ENCODE measurements at places on chromosomes 2 and 18. TPM values are rescaled to one million over a fixed set of nuclear protein-coding genes. Genes with fewer than 3 reads are reported as not detected.
A peak's percentile ranks its signal among the peaks of the same experiment; 100 is the strongest.

GRCh38 chr2:225889452-225889851, 489.9 kb downstream of the NYAP2 start:
- no peaks in the 10 kb centered on the region for H3K4me1 ChIP-seq
- no peak for DNase-seq
- no peaks in the 10 kb centered on the region for H3K36me3 ChIP-seq
- no peak overlapping the region for H3K27ac ChIP-seq

- DNase-seq, result no peak
- H3K4me3 ChIP-seq, result no peak overlapping the region
- no peaks in the 10 kb centered on the region for H3K27me3 ChIP-seq
- no peak overlapping the region for H3K27ac ChIP-seq
- H3K36me3 ChIP-seq, result no peaks in the 10 kb centered on the region
Observed at GRCh38 chr18:12052866-12053265, 40.8 kb upstream of the ANKRD62 start.

- no peak for DNase-seq
- H3K27me3 ChIP-seq, result no peaks in the 10 kb centered on the region
- no peak overlapping the region for H3K4me3 ChIP-seq
- H3K27ac ChIP-seq, result no peak overlapping the region
Observed at GRCh38 chr2:1910021-1910420, 165.7 kb upstream of the PXDN start.

DNA sequence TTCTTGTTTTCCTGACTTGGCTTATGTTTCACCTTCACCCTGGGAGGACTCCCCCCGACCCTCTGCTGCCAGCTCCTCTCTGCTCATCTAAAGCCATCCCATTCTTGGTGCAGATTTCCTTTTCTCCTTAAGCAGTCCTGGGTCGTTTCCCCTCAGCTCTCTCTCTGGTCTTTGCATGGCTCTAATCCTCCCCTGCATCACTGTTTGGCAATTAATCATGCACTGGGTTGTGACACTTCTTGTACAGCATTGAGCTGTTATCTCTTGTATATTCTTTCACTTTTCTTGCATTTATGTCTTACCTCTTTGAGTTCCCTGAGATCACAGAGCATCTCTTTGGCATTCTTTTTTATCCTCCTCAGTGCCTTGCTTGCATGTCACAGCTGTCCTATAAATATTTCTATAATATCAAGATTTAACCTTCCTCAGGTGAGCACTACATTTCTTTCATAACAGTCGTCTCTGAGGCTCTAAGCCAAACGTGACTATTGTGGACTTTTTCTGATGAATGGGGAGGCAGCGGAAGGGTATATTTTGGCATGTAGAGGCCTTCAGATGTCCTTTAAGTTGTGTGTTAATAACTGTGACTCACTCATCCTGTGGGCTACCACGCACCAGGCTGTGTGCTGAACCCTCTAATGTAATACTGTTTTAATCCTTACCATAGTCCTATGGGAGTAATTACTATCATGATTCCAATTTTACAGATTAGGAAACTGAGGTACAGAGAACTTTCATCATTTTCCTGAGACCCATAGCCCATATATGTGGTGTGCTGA, 507.5 kb downstream of the SLC4A3 start:
- H3K36me3 ChIP-seq, result no peaks in the 10 kb centered on the region
- no peak overlapping the region for H3K4me3 ChIP-seq
- no peaks in the 10 kb centered on the region for H3K27me3 ChIP-seq

- H3K27ac ChIP-seq, result no peak overlapping the region
- H3K36me3 ChIP-seq, result no peaks in the 10 kb centered on the region
- H3K4me1 ChIP-seq, result no peaks in the 10 kb centered on the region
- DNase-seq, result no peak
Observed at GRCh38 chr2:47735912-47736311, 47.0 kb upstream of the MSH6 start.

- H3K4me1 ChIP-seq, result no peaks in the 10 kb centered on the region
- H3K27me3 ChIP-seq, result peaks cover 9% of the 10 kb centered on the region
- H3K27ac ChIP-seq, result no peak overlapping the region
- H3K36me3 ChIP-seq, result no peaks in the 10 kb centered on the region
- DNase-seq, result no peak
Observed at GRCh38 chr2:127422559-127423477, 4.6 kb downstream of the PROC start.

- H3K36me3 ChIP-seq, result no peaks in the 10 kb centered on the region
- no peaks in the 10 kb centered on the region for H3K4me1 ChIP-seq
- H3K4me3 ChIP-seq, result no peak overlapping the region
- H3K27me3 ChIP-seq, result no peaks in the 10 kb centered on the region
- DNase-seq, result no peak
Observed at GRCh38 chr2:52113338-52113737, 1081.4 kb upstream of the NRXN1 start.

- no peaks in the 10 kb centered on the region for H3K4me1 ChIP-seq
- no peaks in the 10 kb centered on the region for H3K36me3 ChIP-seq
- H3K27me3 ChIP-seq, result peaks cover 54% of the 10 kb centered on the region
- H3K27ac ChIP-seq, result no peak overlapping the region
Observed at GRCh38 chr2:218876562-218877219, 4.0 kb upstream of the WNT10A start.

DNA sequence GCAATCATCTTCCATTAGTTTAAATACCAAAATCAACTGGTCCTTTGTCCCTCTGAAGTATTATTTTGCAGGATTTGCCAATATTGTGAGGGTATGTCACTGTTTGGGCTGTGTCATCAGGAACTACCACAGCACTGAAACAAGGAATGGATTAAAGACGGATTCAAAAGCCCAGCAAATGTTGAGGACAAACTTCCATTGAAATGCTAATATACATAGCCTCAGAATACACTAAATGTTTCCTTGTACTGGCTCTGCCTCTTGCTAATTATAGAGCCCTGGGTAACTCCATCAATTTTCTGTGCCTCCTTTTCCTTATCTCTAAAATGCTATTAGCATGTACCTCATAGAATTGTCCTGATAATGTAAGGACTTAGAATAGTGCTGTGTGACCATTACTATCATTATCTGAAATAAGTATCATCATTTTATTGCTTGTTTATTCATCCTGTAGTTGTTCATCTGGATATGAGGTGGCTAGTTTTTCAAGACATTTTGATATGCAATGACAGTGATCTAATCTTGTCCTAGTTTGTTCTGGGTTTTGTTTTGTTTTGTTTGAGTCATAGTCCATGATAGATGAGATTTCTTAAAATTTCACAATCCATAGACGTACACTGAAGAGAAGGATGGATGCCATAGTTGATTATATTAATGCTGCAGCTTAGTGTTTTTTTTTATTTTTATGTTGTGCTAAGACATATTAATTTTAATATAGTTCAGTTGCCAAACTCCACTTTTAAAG, 333.4 kb upstream of the KCNH7 start:
- no peak overlapping the region for H3K4me3 ChIP-seq
- H3K4me1 ChIP-seq, result no peaks in the 10 kb centered on the region
- H3K27ac ChIP-seq, result no peak overlapping the region
- H3K36me3 ChIP-seq, result no peaks in the 10 kb centered on the region
- no peaks in the 10 kb centered on the region for H3K27me3 ChIP-seq

DNA sequence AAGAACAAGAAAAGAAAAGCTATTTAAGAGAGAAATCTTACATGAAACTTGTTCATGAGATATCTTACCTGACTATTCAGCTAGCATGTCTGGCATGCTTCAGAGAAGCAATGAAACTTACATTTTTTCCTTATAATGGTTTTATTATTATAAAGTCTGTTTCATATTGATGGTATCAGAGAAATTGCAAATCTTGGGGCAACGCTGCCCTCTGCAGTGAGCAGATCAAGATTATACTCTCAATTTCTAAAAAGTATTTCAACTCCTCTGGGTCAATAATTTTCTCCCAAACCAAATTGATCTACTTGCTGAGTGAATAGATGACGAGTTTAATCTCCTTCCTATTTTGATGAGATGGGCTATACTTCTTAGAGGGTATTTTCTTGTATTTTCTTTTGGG, 235.6 kb downstream of the NUP35 start:
- H3K27me3 ChIP-seq, result no peaks in the 10 kb centered on the region
- H3K4me1 ChIP-seq, result no peaks in the 10 kb centered on the region

- no peaks in the 10 kb centered on the region for H3K27me3 ChIP-seq
- no peak for DNase-seq
- no peak overlapping the region for H3K4me3 ChIP-seq
- no peaks in the 10 kb centered on the region for H3K36me3 ChIP-seq
Observed at GRCh38 chr2:7167801-7168411, 250.7 kb downstream of the RNF144A start.

DNA sequence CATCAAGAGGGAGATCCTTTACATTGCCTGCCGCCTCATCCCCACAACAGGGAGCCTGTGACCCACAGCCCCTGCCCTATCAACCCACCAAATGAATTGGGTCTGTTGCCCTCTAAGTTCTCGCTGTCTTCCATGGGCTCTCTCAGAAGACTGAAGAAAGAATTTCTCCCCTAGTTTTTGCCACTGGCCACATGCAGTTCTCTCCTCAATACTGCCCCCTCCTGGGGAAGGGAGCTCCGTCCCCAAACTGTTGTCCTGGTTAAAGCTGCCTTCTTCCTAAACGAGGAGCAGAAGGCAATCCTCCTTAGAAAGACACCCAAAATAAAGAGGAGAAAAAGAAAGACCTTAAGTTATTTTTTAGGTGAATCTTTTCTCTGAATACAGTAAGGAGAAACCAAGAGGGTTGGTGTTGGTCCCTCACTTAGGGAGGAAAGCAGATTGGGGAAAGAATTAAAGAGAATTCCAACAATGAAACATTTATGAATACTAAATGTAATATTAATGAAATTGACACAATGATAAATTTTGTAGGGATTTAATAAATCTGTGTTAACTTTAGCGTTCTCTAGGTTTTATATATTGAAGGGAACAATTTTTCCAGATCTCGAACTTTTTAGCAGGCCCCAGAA, 31.1 kb upstream of the SATB2 start:
- H3K27me3 ChIP-seq, result no peaks in the 10 kb centered on the region
- no peak for DNase-seq
- H3K4me1 ChIP-seq, result no peaks in the 10 kb centered on the region
- no peak overlapping the region for H3K4me3 ChIP-seq

GRCh38 chr2:19408592-19408991, 50.2 kb upstream of the OSR1 start:
- no peak for DNase-seq
- H3K4me1 ChIP-seq, result no peaks in the 10 kb centered on the region
- no peak overlapping the region for H3K27ac ChIP-seq
- H3K4me3 ChIP-seq, result no peak overlapping the region
- no peaks in the 10 kb centered on the region for H3K27me3 ChIP-seq

DNA sequence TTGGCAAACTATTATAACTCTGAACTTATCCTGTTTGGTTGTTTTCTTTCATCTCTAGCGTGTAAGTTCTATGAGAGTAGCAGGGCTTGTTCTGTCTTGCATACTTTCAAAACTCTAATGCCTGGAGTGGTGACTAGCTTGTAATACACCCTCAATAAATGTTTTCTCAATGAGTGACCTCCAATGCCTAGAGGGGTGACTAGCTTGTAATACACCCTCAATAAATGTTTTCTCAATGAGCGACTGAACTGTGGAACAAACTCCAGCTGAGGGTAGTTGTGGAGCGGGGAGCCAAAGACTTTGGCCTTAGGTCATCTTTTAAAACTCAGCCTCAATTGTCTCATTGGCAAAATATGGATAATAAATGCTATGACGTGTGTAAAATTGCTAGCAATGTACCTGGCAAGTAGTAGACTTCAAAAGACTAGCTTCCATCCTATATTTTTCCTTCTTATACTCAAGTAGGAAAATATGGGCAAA, 1.8 kb downstream of the GPD2 start:
- DNase-seq, result no peak
- no peaks in the 10 kb centered on the region for H3K27me3 ChIP-seq
- no peaks in the 10 kb centered on the region for H3K36me3 ChIP-seq
- no peaks in the 10 kb centered on the region for H3K4me1 ChIP-seq
- H3K27ac ChIP-seq, result peak overlapping the region; percentile 22
- peak overlapping the region; percentile 74 for H3K4me3 ChIP-seq

DNA sequence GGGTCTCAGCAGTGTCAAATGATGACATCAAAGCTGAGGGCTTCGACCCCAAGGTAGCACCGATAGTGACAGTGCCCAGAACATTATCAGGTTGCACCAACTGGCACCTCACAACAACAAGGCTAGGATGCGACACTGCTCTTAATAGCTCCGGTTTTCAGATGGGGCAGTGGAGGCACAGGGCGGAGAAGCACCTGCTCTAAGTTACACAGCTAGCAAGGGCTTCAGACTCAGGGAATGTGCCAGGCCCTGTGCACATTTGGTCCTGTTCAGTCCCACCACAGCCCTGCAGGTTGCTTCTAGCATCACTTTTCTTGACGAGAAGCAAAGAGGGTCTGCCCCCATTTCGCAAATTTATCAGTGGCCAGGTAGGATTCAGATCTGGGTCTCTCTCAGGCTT, 74.1 kb downstream of the DGKD start:
- no peaks in the 10 kb centered on the region for H3K4me1 ChIP-seq
- H3K27ac ChIP-seq, result no peak overlapping the region
- H3K27me3 ChIP-seq, result no peaks in the 10 kb centered on the region
- no peak for DNase-seq
- H3K36me3 ChIP-seq, result no peaks in the 10 kb centered on the region

GRCh38 chr2:21696900-21697299, 573.1 kb downstream of the TDRD15 start:
- no peak for DNase-seq
- H3K4me3 ChIP-seq, result no peak overlapping the region
- no peaks in the 10 kb centered on the region for H3K4me1 ChIP-seq
- no peak overlapping the region for H3K27ac ChIP-seq
- H3K36me3 ChIP-seq, result no peaks in the 10 kb centered on the region

GRCh38 chr2:156511803-156512202, 75.6 kb downstream of the GPD2 start:
- no peak overlapping the region for H3K27ac ChIP-seq
- no peaks in the 10 kb centered on the region for H3K27me3 ChIP-seq
- H3K36me3 ChIP-seq, result no peaks in the 10 kb centered on the region
- DNase-seq, result no peak

DNA sequence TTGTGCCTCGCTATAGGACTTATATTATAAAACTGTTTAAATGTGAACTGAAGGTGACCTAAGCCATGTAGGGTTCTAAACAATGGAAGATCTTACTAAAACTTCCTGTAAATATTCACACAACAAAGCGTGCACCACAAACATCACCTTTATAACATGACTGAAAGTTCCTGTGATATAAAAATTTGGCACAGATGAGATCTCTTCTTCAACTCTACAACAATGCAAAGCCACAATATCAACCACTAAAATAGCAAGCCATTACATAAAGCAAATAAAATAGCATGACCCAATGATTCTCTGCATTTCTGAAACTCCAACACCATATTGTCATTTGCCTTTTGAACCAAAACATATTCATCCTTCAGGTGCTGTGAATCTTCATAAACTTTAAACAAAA, 3.5 kb downstream of the YES1 start:
- no peak overlapping the region for H3K27ac ChIP-seq

GRCh38 chr18:26227051-26227670, 916 bp downstream of the TAF4B start:
- H3K27ac ChIP-seq, result peak overlapping the region; percentile 80
- no peaks in the 10 kb centered on the region for H3K4me1 ChIP-seq
- H3K27me3 ChIP-seq, result no peaks in the 10 kb centered on the region
- DNase-seq, result no peak
- H3K4me3 ChIP-seq, result peak overlapping the region; percentile 99

AQP12A gene
- not detected for total RNA-seq

CFAP65 gene
- total RNA-seq, result not detected

CSRNP3 gene
- 2.0 TPM for total RNA-seq

TUBA4B gene
- not detected for total RNA-seq

KYNU gene
- total RNA-seq, result 11.7 TPM

SERPINB12 gene
- not detected for total RNA-seq

SALL3 gene
- total RNA-seq, result not detected

All from breast epithelium (tissue), 4 donors.